ENCODE measurements at places on chromosomes 1 and 21.

GRCh38 chr1:186308264-186309060, 66.6 kb downstream of the TPR start:
- DNase-seq: no peak
- no peak overlapping the region for H3K27ac ChIP-seq
- no peak overlapping the region for H3K4me3 ChIP-seq
- peaks cover 33% of the 10 kb centered on the region for H3K4me1 ChIP-seq
- peaks cover 21% of the 10 kb centered on the region for H3K36me3 ChIP-seq

GRCh38 chr1:235584973-235585372, 64.6 kb downstream of the GNG4 start:
- H3K27me3 ChIP-seq: peaks cover 11% of the 10 kb centered on the region
- no peaks in the 10 kb centered on the region for H3K4me1 ChIP-seq
- no peak for DNase-seq
- no peak overlapping the region for H3K27ac ChIP-seq

- no peak for DNase-seq
- no peak overlapping the region for H3K27ac ChIP-seq
- no peaks in the 10 kb centered on the region for H3K27me3 ChIP-seq
- H3K36me3 ChIP-seq: no peaks in the 10 kb centered on the region
Observed at GRCh38 chr1:71559880-71560279, 479.0 kb upstream of the ZRANB2 start.

GRCh38 chr1:220235462-220235861, 36.8 kb downstream of the RAB3GAP2 start:
- no peak for DNase-seq
- H3K4me1 ChIP-seq: peaks cover 19% of the 10 kb centered on the region
- H3K27me3 ChIP-seq: no peaks in the 10 kb centered on the region
- peaks cover 11% of the 10 kb centered on the region for H3K36me3 ChIP-seq

DNA sequence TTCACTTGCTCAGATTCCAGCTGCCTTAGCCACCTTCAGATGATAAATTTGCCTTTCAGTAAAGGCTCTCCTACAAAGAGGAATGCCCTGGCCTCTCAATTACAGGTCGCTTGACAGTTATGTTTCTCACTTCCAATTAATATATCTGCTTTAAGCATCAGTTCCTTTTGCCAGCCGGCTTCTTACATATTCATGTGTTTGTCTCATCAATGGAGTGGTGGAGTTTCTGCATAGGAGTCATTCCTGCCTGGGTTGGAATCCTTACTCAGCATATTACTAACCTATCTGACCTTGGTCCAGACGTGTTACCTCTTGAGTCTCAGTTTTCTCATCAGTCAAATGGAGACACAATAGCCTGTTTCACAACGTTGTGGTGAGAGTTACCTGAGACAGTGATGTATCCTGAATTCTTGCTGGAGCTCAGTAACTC, 9.4 kb upstream of the SESN2 start:
- peak overlapping the region; percentile 91 for H3K27ac ChIP-seq
- H3K27me3 ChIP-seq: no peaks in the 10 kb centered on the region
- no peak for DNase-seq
- H3K4me1 ChIP-seq: peaks cover 34% of the 10 kb centered on the region

DNA sequence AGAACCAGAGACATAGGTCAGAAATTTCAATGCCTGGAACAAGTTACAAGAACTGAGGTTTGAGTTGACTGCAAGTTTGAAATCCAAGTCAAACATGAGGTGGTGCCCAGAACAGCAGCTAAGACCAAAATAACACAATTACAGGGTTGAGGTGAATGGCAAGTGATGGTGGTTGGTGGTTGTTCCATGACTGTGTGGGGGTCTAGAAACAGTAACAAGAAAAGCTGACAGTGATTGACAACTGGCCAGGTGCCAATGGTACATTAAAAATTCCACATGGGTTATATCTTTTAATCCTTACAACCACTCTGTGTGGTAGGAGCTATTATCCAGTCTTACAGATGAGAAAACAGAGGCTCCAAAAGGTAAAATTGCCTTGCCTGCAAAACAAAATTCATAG, 32.0 kb downstream of the RIMS3 start:
- no peak overlapping the region for H3K27ac ChIP-seq
- DNase-seq: no peak
- no peaks in the 10 kb centered on the region for H3K36me3 ChIP-seq
- H3K4me1 ChIP-seq: peaks cover 25% of the 10 kb centered on the region
- no peaks in the 10 kb centered on the region for H3K27me3 ChIP-seq

DNA sequence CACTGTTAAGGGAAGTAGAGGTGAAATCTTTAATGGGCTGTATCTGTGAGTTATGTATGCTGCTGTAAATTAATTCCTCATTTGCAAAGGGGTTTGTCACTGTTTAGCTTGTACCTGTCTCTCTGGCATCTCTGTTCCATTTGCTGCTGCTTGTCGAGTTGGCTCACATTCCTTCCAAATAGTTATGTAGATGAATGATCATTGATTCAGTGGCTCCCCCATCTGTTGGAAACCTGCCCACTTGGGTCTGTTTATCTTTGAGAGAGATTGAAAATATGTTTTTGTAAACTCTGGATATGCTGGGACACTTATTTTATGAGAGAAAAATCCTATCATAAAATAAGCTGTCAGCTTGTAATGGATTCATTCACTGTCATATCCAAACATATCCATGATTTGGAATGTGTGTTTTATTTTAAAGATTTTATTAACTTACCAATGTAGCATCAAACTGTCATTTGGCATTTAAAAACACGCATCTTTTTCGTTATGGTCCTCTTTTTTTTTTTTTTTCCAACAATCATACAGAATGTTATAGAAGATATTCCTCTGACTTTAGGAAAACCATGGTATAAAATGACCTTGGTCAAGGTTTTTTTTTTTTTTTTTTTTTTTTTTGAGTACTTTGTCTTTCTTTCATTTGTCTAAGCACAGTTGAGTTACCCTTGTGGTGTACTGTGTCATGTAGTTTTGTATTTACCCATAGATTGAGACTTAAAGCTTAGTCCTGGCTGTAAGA, 3.5 kb downstream of the RYR2 start:
- peaks cover 48% of the 10 kb centered on the region for H3K27me3 ChIP-seq
- H3K36me3 ChIP-seq: no peaks in the 10 kb centered on the region
- H3K27ac ChIP-seq: no peak overlapping the region
- DNase-seq: no peak

- H3K36me3 ChIP-seq: no peaks in the 10 kb centered on the region
- DNase-seq: no peak
- no peak overlapping the region for H3K4me3 ChIP-seq
- H3K27ac ChIP-seq: no peak overlapping the region
- peaks cover 1% of the 10 kb centered on the region for H3K4me1 ChIP-seq
Observed at GRCh38 chr21:14763695-14764064, 217.6 kb upstream of the SAMSN1 start.

DNA sequence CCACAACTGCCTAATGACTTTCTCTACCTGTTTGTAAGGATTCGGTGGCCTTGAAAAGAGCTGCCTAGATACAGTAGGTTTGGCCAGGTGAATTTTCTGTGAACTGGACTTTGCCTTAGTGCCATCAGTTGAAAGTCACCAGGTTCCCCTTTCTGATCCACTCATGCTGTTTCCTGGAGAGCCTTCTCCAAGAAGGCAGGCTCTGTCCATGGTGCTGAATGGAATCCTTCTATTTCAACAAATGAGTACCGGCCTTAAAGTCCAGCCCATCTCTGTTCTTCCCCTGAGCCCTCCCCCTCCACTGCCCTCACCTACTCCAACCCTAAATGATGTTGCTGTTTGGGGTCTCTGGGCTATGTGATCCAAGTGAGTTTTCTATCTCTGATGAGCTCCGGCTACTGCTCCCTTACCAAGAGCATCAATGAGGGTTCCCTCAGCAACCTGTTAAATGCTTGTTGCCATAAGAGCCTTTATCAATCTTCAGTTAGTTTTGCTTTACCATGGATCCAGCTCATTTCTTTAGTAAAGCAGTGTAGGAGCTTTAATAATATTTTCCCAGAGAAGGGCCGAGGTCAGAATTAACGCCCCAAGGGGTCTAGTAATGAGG, 500.4 kb downstream of the PTPRU start:
- H3K27me3 ChIP-seq: peaks cover 7% of the 10 kb centered on the region
- H3K4me1 ChIP-seq: no peaks in the 10 kb centered on the region
- H3K27ac ChIP-seq: no peak overlapping the region
- no peak for DNase-seq
- no peak overlapping the region for H3K4me3 ChIP-seq
- H3K36me3 ChIP-seq: no peaks in the 10 kb centered on the region

DNA sequence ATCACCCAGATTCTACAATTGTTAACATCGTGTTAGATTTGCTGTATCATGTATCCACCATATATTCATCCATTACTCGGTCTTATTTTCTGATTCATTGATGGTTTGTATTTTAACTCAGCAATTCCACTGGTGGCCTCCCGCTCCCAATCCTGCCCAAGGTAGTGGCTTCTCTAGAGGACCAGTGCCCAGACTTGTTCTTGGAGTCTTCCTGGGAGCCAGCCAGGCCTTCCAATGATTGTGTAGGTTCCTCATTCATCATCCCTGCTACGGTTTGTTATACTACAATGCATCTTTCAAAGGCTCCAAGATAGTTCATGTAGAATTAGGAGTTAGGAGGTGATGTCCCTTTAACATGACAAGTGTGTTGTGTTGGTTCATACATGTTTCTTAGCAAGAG, 451.1 kb downstream of the SETD4 start:
- H3K27ac ChIP-seq: no peak overlapping the region
- H3K4me1 ChIP-seq: no peaks in the 10 kb centered on the region
- no peak for DNase-seq
- no peaks in the 10 kb centered on the region for H3K36me3 ChIP-seq

DNA sequence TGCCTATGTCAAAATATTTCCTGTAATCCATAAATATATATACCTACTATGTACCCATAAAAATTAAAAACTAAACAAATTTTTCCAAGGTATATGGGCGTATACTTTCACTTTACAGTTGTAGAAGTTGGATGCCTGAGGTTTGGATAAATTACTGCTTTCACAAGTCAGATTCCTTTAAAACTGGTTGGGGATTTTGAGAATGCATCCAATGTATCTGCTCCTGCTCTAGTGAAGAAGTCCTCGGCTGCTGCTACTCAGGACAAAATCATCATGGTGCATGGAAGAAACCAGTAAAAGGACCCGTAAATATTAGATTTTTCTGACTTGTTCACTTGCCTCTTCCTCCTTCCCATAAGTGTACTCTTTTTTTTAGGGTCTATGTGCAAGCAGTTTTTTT, 841.1 kb downstream of the USP25 start:
- no peaks in the 10 kb centered on the region for H3K36me3 ChIP-seq
- DNase-seq: no peak
- no peaks in the 10 kb centered on the region for H3K27me3 ChIP-seq
- H3K4me3 ChIP-seq: no peak overlapping the region
- no peak overlapping the region for H3K27ac ChIP-seq

DNA sequence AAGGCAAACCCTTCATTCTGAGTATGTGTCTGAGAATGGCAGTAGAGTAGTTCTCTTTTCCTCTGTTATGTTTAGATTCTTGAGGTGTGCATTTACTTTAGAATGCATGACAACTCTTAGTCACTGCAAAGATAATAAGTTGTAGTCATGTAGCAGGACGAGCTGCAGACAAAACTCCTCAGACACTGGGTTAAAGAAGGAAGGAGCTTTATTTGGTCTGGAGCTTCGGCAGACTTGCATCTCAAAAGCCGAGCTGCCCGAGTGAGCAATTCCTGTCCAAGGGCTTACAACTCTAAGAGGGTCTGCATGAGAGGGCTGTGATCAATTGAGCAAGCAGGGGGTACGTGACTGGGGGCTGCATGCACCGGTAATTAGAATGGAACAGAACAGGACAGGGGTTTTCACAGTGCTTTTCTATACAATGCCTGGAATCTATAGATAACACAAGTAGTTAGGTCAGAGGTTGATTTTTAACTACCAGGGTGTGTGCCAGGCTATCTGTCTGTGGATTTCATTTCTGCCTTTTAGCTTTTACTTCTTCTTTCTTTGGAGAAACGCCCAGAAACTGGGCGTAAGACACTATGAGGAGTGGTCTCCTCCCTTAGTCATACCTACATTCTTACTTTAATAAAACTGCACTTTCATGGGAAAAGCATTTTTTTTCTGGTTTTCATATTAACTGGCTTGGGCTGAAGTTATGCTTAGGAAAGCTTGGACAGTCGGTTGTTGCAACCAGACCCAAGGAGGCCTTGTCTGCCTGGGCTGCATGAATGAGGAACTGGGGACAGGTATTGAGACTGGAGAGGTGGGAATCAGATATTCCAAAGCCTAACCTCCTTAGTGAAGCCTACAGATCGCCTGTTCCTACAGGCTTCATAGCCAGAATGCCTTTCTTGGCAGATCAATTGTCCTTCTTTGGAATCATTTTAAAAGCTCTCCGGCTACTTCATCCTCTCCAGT, 115.1 kb downstream of the RHOU start:
- no peaks in the 10 kb centered on the region for H3K36me3 ChIP-seq
- DNase-seq: no peak
- H3K27ac ChIP-seq: no peak overlapping the region

- H3K4me1 ChIP-seq: peaks cover 16% of the 10 kb centered on the region
- H3K27ac ChIP-seq: peak overlapping the region; percentile 79
- no peaks in the 10 kb centered on the region for H3K27me3 ChIP-seq
- H3K4me3 ChIP-seq: peak overlapping the region; percentile 81
Observed at GRCh38 chr1:27724961-27725373, 794 bp upstream of the FAM76A start.

- H3K27me3 ChIP-seq: no peaks in the 10 kb centered on the region
- no peaks in the 10 kb centered on the region for H3K36me3 ChIP-seq
- DNase-seq: no peak
- H3K27ac ChIP-seq: no peak overlapping the region
Observed at GRCh38 chr1:87474098-87474497, 145.4 kb downstream of the LMO4 start.

DNA sequence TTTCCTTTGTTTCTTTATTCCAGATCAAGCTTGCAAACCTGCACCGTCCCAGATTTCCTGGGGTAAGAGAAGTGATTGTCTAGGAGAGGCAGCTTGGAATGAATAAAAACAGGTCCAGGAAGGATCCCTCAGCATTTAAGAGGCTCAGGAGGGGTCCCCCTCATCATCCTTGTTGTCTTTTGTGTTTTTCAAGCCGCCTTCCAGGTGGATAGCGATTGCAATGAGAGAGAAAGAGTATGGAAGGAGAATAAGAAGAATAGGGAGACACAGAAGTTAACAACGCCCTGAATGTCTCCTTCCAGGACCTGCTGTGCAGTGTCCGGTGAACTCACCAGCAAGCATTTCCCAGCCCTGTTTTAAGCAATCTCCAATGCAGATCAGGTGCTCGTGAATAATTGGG, 8.5 kb downstream of the ERG start:
- H3K27me3 ChIP-seq: peaks cover 23% of the 10 kb centered on the region
- no peak overlapping the region for H3K4me3 ChIP-seq
- no peaks in the 10 kb centered on the region for H3K4me1 ChIP-seq
- no peak overlapping the region for H3K27ac ChIP-seq

DNA sequence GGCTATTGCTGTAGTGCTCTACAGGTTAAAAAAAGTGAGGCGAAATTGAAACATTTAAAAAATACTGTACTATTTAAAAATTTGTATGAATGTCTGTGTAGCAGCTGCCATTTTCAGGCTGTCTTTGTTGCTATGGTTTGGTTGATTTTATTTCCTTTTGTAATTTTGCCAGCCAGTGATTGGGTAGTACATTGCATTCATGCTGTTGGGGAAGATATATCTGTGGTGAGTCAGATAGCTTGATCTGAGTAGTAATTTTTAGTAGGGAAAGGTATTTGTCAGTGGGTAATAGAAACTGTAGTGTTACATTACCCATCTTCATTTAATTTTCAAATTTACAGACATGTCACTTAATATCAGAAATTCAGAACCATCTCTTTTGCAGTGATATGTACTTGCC, 15.0 kb downstream of the NFIA start:
- no peak overlapping the region for H3K4me3 ChIP-seq
- peaks cover 2% of the 10 kb centered on the region for H3K27me3 ChIP-seq
- H3K4me1 ChIP-seq: peaks cover 15% of the 10 kb centered on the region
- H3K36me3 ChIP-seq: peaks cover 2% of the 10 kb centered on the region
- no peak for DNase-seq
